ENCODE measurements at places on chromosomes 5 and 9. TPM values are rescaled to one million over a fixed set of nuclear protein-coding genes. Genes with fewer than 3 reads are reported as not detected.

MAMDC2 gene
- total RNA-seq, result 46.3 TPM

PCDHGB2 gene
- 4.3 TPM for total RNA-seq

COMMD10 gene
- total RNA-seq, result 51.9 TPM

GTF3C4 gene
- 16.5 TPM for total RNA-seq

PIP5K1B gene
- total RNA-seq, result 13.8 TPM

FOXD4L6 gene
- total RNA-seq, result not detected

ARHGEF28 gene
- total RNA-seq, result 34.5 TPM

ENTPD2 gene
- total RNA-seq, result 1.3 TPM

DDX41 gene
- total RNA-seq, result 89.1 TPM

LCN1 gene
- total RNA-seq, result not detected

PRSS3 gene
- 6.5 TPM for total RNA-seq

PDE6A gene
- not detected for total RNA-seq

RAB3C gene
- total RNA-seq, result 5.8 TPM

ARSI gene
- total RNA-seq, result 0.65 TPM

C6 gene
- total RNA-seq, result 2.5 TPM

LCN12 gene
- 3.4 TPM for total RNA-seq

TRIM32 gene
- total RNA-seq, result 30.6 TPM

PCDHGC3 gene
- total RNA-seq, result 52.6 TPM

SOX30 gene
- total RNA-seq, result 0.52 TPM

ADAMTS12 gene
- total RNA-seq, result 1.7 TPM

NR4A3 gene
- total RNA-seq, result 26.2 TPM

BTNL8 gene
- not detected for total RNA-seq

HSDL2 gene
- total RNA-seq, result 61.4 TPM

EFNA5 gene
- 60.4 TPM for total RNA-seq

CD274 gene
- total RNA-seq, result 5.4 TPM

C5orf58 gene
- not detected for total RNA-seq

INSL4 gene
- total RNA-seq, result not detected
